Cortex of kidney (tissue), 1 donor: ENCODE measurements at places on chromosomes 16 and 17.

DNA sequence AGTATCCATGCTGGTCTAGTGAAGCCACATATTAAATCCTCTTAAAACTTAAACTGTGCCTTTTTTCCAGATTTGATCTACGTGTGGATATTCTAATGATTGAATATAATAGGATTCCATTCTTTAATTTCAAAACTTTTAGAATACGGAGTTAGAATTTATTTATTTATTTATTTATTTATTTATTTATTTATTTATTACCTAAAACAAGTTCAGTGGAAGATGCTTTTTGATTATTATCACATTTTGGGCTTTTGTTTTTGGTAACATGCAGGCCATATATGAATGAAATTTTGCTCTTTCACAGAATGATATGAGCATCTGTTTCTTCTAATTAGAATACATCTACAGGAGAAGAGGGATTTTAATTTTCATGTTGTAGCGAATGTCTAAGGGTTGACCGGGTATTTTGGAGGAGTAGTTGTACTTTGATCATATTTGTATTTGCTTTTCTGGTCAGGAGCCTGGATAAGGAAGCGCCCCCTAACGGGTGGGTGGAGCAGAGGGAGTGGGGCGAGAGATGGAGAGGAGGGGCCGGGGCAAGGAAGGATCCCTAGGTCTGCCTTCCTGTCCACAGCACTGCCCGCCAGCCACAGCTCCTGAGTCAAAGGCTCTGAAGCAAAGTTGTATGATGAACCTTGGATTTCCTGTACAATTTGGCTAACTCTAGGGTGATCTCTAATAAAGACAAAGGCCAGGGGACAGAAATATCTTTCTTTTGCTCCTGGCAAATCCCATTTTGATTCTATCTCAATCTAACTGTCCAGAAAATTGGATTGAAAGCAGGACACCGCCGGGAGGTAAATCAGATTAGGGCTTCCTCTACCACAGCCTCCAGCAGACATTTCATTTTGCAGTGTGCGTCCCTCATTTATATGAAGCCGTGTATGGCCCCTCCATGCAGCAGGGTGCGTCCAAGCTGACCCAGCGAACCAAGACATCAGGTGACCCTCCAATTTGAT, 149.1 kb downstream of the PRKCA start:
- no peak for DNase-seq

DNA sequence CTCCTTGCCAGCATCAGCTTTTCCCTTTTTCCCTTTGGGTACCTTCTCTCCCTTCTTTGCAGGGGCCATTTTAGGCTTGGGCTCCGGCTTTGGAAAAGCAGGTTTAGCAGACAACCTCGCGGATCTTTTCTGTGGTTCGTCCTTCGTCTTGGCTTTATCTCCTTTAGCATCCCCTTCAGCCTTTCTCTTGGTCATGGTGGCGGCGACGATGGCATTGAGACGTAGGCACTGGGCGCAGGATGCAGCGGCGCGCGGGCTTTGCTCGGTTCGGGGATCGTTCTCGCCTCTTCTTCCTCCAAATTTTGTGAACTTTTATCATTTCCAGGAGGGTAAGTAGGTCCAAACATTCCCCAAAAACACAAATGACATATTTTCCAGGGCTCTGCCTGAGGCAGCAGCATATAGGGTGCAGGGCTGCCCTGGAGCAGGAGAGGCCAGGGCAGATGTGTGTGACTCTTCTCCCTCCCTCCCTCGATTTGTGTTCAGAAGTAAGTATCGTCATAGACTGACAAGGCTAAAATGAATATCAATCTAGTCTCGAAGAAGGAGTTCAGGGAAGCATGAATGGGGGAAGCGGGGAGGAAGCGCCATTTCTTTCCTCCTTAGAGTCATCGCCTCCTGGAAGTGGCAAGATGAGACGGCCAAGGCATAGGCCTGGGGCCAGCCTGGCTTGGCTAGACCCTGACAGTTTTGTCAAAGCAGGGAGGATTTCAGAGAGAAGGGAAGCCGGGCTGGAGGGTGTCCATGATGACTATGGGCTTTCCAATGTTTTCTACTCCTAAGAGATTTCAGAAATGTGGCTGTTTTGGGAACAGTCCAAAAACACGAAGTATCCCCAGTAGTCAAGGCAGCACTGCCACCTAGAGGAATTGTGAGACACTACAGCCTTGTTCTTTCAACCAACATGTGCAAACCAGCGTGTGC, 13.2 kb downstream of the CHCT1 start:
- no peak for DNase-seq

- DNase-seq, result no peak
Measured at GRCh38 chr16:89199241-89200123, 855 bp downstream of the SLC22A31 start.

DNA sequence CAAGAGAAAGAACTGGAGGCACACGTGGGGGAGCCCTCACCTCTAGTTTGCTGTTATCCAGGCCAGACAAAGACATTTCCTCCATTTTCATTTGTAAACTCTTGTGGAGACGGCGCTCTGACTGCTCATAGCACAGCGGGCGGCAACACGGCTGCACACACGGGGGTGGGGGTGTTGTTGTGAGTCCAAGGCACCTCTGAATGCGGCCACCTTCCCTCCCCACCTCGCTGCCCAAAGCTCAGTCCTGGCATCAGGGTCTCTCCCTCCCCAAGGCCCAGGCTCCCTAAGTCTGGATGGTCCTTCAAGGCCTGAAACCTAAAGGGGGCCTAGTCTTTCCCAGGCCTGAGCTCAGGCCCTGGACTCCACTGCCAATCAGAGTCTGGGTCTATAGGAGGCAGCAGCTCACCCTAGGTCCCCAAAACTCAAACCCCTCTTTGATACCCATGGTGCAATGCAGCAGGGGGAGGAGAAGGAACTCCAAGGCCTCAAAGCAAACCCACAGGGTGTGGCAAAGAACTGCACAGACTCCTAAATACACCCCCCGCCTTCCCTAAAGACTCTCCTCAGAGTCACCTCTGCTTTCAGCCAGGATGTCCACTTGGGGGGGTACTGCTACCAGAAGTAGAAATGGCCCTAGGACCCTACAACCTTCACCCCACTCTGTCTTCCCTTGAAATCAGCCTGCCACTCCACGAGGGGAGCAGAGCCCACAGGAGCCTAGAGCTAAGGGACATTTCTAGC, 1.5 kb downstream of the ATXN7L3 start:
- no peak for DNase-seq

GRCh38 chr16:20674684-20675487, 22.6 kb downstream of the ACSM1 start:
- no peak for DNase-seq

GRCh38 chr16:73714976-73715375, 581.6 kb upstream of the PSMD7 start:
- no peak for DNase-seq
